HCT116 (cell line): ENCODE measurements at places on chromosomes 1 and 21.

GRCh38 chr21:43375837-43376477, 51.0 kb downstream of the SIK1 start:
- no peak for DNase-seq

DNA sequence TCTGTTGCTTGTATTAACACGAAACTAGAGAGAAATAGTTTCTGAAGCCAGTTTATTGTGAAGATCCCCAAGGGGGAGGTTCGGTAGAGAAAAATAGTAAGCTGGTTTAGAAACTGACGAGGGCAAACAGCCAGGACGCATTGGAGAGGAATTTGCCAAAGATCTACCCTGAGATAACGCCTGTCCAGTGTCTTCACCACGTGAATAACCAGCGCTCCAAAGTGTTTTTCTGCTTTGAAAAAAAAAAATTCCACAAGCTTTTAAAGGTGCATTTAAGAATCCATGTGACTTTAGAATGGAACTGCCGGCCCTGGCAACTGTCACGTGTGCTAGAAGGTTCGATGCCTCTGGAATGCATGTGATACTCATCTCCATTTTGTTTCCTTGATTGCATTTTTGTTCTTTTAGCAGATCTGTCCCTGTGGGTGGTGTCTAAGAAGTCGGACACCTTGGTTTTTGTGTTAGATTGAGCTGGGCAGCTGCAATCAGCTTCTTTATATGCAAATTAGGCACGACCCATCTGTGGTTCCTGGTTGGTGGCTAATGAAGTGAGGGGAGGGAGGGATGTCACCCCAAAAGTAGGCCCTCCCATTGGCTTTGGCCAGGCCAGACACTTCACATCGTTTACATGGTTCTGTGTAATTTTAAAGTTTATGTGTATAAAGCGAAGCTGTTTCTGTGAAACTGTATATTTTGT, 1.3 kb upstream of the THAP3 start:
- no peak for DNase-seq

- DNase-seq = peak; percentile 18
Observed at GRCh38 chr1:229156872-229157271, 114.0 kb upstream of the RAB4A start.

DNA sequence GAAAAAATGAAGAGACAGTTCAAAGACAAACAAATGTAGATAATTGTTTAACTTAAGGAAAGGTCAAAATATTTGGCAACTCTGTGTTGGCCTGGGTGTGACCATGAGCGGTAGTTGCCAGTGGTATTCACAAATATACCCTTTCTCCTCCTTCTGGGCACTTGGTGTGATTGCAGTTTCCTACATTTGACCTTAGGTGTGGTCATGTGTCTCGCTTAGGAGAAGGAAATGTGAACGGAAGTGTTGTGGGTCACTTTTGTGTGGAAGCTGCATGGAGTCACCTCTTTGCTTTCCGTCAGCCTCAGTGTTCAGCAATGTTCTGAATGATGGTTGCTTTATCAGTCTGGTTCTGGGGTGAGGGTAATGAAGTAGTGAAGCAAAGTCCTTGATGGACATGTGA, 3.4 kb upstream of the PCSK9 start:
- DNase-seq = peak; percentile 34

- DNase-seq = no peak
Observed at GRCh38 chr1:6265151-6265550, 4.3 kb upstream of the GPR153 start.

DNA sequence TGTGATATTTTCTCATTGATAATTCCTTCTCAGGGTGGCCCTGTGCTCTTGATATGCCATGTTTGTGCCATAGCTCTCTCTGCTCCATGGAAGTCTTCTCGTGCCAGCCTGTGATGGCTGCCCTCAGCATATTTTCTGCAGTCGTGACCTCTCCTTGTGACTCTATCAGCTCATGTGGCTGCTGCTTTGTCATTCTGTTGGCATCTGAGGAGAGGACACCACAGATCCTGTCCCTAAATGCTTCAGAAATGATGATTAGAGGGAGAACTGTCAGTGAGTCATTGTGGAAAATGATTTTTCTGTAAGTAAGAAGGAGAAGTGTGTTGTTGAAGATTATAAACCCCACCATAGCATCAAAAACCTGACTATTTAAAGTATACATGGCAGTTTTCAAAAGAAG, 286.0 kb downstream of the ADGRL2 start:
- no peak for DNase-seq

DNA sequence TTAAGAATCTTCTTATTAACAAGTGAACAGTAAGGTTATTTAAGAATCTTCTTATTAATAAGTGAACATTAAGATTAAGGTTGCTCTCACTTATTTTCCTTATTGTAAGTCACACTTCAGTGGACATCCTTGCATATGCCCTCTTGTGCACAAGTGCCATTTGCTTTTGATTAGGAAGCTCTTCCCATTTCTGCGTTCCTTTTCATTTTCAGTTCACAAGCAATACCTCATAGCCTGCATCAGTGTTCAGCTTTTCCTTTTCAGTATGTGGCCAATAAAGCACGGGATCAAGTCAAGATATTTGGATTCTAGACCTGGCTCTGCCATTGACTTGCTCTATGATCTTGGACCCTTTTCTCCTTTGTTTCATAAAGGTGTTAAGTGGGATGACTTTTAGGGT, 158.7 kb downstream of the DISP1 start:
- no peak for DNase-seq

DNA sequence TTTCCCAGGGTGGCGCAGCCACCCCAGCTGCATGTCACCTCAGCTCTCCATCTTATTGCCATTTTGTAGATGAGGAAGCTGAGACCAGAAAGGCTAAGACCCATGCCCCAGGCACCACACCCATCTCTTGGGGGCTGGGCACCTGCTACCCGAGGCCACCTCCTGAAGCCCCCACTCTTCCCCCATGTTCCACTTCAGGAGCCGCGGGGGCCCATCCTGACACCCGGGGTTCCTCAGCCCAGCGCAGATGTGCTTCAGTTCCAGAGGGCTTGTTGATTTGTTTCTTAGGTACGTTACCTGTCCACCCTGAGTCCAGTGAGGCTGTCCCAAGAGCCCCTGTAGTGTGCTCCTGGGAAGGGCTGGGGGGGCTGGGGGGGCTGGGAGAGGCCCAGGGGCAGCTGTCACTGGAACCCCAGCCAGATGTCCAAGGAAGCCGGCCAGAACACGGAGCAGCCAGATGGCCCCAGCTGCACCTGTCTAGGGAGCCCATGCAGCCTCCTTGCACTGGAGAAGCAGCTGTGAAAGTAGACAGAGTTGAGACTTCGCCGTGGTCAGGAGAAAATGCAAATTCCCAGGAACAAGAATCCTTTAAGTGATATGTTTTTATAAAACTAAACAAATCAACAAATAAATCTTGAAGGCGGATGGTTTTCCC, 17.1 kb upstream of the CCDC27 start:
- no peak for DNase-seq

- no peak for DNase-seq
Observed at GRCh38 chr1:181416268-181416860, 67.0 kb upstream of the CACNA1E start.

DNA sequence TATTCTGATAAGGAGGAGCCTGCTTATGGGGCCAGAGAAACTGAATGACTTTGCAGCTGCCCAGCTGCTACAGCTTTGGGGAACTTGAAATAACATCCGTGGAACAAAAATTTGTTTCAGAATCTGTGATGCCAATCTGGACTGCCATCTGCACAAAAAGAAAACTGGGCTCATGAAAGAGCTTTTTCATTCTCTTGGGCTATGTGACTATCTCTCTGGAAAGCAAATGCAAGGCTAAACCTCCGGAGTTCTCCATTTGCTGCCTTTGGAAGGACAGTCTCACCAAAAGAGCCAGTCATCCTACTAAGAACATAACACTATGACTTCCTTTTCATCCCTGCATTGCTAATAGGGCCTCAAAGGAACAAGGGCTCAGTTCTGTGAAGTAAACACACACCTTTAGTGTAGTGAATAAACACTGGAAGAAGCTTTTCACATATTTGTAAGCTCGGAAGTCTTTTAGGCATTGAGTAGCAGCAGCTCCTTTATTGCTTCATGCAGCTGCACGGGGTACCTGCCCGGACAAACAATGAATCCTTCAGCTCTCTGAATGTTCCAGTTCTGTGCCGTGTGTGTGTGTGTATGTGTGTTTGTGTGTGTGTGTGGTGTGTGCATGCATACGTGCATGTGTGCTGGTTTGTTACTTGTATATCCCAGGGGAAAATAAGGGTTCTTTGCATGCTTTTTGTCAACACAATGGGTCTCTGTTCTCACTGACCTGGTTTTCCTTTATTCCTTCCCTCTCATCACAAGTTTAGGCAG, 255.5 kb upstream of the SGIP1 start:
- no peak for DNase-seq

GRCh38 chr1:235293322-235293942, 34.5 kb downstream of the ARID4B start:
- no peak for DNase-seq

DNA sequence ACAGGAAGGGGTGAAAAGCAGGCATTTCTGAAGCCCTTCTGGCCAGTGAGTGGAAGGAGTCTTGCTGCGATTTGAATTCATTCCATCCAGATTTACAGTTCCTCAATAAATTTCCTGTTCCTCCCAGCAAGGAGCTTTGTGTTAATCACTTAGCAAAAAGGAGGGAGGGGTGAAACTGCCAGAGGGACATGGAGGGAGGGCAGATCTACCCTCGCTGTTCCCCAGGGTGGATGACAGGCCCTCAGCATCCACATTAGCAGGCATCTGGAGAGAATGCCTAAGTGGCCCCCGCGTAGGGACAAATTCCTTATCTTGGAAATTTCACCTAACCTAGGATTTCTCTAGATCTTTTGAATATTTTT, 1.2 kb downstream of the ETV3 start:
- DNase-seq = no peak

DNA sequence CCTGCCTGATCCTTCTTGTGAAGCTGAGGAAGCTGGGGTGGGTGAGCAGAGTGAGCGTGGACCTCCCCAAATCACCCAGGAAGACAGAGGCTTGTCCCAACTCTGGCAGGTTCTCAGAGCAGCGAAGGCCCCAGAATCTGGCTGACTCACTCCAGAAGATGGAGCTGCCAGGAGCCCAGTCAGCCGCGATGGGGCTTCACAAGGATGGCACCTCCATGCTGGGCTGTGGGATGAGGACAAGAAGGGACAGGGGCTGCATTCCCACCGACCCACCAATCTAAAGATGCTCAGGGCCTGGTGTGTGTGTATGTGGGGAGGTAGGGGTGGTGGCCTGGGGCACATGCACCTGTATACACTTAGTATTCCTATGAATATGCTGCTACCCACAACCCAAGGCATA, 52.9 kb downstream of the ATP1A1 start:
- DNase-seq = no peak

DNA sequence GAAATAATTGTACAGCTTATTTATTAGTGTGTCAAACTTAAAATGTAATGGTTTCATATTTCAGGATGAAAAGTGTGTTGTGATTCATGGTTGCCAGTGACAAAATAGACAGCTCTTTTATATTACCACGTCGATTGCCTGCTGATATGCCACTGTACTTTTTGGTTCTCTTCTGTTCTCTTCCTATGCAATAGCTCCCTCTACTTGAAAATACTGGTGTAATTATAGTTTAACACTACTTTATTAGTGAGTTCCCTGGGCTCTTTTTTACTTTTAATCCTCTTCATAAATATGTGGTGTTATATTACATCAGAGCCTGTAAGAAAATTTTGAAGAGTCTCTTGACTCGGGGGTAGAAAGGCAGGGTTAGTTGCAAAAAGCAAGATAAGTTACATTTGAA, 111.3 kb downstream of the PATJ start:
- DNase-seq = no peak

DNA sequence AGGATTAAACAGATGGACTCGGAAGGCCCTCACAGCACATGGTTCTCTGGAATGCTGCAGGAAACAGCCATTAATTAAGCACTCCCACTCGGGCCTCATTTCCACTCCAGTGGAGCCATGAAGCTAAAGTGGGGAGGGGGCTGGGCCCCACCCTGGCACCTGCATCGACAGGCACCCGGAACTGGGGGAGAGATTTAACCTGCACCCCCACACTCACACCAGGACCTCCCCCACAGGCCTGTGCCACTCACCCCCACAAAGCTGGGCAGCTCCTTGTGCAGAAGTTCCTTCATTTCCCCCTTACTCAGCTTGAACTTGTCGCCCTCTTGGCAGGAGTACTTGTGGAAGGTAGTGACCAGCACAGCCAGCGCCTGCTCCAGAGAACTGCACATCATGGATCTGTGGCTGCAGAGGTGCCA, 2.2 kb downstream of the S100A2 start:
- DNase-seq = no peak

DNA sequence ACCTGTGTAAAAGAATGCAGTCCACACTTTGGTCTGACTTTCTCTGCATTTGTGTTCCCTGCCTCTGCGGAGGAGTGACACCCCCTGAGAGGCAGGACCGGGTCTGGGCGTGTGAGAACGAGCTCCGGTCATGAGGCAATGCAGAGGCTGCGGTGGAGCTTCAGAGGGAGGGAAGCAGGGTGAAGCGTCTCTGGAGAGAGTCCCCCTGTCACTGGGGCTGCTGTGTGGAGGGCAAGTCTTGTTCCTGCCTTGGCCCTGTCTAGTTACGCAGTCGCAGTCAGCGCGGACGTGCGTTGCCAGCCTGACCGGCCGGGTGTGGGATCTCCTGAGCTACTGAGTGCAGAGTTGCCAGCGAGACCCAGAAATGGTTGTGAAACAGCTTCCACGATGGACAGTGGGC, 48.5 kb downstream of the BACE2 start:
- no peak for DNase-seq

- DNase-seq = no peak
Observed at GRCh38 chr1:14071581-14071980, 371.6 kb downstream of the PRDM2 start.

DNA sequence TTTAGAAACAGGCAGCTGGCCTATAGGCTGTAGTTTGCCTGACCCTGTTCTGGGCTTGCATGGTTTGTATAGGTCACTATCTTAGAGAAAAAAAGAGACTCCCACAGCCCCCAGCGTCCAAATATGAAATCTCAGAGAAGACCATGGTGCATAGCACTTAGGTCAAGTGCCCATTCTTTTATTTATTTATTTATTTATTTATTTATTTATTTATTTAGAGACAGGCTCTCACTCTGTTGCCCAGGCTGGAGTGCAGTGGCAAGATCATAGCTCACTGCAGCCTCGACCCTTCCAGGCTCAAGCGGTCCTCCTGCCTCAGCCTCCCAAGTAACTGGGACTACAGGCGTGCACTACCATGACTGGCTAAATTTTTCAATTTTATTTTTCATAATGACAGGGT, 50.8 kb upstream of the ARTN start:
- DNase-seq = no peak

DNA sequence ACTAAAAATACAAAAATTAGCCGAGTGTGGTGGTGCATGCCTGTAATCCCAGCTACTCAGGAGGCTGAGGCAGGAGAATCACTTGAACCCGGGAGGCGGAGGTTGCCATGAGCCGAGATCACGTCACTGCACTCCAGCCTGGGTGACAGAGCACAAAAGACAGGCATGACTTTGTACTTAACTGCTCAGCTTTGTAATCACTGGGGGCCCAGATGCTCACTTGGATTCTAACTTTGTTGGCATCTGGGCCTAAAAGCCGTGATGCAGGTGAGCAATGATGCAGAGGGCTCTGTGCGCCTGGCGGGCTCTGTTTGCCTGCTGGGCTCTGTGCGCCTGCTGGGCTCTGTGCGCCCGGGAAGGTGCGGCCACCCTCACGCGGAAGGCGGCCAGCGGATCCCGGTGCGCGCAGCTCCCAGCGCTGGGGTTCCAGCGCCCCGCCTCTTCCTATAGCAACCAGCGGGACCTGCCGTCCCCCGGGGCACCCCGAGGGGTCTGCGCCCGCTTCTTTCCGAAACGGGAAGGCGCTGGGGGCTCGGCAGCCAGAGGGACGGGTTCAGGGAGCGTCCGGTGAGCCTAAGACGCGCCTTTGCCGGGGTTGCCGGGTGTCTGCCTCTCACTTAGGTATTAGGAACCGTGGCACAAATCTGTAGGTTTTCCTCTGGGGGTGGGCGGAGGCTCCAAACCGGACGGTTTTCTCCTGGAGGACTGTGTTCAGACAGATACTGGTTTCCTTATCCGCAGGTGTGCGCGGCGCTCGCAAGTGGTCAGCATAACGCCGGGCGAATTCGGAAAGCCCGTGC, 31.7 kb downstream of the PRMT2 start:
- no peak for DNase-seq
